ENCODE measurements at places on chromosomes 2 and 18.

DNA sequence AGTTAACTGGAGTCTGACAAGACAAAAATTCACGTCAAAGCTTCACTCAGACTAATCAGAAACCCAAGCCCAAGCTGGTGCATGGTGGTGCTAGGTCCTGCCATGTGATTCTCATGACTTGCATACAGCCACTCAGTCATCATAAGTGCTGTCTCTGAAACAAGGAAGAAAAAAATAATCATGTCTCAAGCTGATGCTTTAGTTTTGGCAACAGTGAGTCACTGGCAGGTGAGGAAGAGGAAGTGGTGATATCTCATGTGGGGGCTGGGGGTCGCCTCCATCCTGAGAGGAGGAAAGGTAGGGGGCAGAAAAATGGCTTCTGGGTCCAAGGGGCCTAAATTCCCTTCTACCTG is 136.3 kb downstream of the TMEM163 start:
- no peak for DNase-seq

- no peak for DNase-seq
Measured at GRCh38 chr2:46142546-46143428, 154.4 kb upstream of the EPAS1 start.

- DNase-seq = no peak
Measured at GRCh38 chr2:33034784-33035183, 88.0 kb downstream of the LTBP1 start.

DNA sequence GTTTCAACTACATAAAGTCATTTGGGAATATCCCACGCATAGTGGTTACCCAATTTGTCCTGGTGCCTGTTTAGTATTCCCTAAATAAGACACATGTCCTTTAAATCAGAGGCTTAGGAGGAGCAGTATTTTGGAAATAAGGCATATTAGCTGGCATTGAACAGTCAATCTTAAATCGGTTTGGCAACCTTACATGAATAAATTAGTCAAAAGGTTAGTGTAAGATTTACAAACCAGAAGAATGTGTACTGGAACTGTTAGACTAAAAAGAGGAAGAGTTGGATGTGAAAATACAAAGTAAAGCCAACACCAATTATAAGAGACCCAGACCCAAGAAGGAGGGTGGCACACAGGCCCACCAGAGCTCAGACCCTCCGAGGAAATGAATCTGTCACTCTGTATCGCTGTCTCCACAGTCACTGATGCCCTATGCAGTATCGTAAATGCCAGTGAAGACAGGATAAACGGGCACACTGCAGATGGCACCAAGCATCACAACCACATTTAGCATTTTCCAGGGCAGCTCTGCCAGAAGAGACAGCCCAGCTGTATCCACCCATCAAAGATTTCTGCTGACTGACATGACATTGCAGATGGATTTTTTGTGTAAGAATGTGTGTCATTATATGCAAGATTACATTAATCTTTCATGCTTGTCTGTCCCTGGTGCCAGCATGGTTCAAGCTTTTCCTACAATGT is 90.4 kb downstream of the CERKL start:
- no peak for DNase-seq

DNA sequence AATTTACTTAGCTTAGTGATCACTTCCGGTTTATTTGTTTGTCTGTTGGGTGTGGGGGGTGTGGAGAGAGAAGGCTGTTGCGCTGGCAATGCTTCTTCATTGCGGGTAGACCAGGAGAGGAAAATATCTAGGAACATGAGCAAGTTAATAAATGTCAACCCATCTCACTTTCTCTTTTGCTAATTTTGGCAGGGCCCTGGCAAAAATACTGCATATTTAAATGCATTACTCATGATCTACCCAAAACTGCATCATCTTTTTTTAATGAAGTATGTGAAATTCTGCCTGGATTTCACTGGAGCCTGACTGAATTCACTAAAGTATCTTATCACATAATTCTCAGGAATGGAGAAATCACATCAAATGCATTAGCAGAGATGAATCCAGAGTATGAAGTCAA is 1131.0 kb upstream of the NXPH2 start:
- DNase-seq = no peak

GRCh38 chr2:207327513-207327912 is 161.8 kb upstream of the KLF7 start:
- DNase-seq = no peak

DNA sequence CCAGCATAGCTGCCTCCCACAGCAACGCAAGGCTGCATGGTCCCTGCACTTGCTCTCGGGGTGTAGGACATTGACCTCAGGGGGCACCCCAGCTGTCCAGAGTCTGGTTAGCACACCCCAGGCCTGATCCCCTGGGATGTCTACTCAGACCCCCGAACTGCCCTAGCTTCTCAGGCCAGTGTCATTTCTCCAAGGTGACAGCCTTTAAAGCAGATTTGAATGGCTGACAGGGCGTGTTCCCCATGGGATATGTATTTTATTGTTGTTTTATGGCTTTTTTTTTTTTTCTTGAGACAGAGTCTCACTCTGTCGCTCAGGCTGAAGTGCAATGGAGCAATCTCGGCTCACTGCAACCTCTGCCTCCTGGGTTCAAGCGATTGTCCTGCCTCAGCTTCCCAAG is 40.8 kb upstream of the PTMA start:
- DNase-seq = no peak

DNA sequence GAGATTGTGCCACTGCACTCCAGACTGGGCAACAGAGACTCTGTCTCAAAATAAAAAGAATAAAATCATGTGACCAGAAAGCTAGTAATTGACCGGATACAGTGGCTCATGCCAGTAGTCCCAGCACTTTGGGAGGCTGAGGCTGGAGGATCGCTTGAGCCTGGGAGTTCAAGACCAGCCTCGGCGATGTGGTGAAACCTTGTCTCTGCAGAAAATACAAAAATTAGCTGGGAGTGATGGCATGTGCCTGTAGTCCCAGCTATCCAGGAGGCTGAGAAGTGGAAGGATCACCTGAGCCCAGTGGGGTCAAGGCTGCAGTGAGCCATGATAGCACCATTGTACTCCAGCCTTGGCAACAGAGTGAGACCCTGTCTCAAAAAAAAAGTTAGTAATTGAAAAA is 36.8 kb downstream of the COX7A2L start:
- no peak for DNase-seq

DNA sequence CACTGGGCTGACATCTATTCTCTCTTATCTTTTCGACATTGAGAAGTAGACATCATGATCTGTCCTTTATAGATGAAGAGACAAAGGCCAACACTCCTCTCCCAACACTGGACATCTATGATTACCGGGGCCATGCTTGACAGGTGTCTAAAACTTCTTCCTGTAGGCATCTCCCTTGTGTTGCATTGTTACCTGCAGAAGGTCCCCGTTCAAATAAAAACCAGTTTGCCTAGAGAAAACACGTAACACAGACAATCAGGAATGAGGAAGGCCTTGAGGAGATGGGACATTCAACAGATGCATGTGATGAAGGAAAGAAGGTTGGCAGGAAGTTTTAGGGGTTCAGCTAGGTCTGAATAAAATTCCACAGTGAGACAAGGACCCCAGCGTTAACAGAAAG is 70.8 kb upstream of the ST8SIA3 start:
- no peak for DNase-seq

DNA sequence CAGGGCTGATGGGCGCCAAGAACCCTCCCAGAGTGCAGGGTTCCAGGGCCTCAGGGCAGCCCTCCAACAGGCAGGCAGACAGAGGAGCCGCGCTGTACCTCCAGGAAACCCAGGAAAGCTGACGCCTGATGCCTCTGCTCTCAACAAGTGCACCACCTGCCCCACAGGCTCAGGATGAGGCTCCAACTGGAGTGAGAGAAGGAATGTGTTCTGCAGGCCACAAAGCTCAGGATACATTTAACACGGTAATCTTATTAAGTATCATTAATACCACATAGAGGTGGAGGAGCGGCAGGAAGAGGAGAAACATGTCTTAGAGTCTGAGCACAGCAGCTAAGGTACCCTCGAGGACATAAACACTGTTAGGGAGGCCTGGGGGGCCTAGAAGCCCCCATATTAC is 155.9 kb upstream of the CAPN13 start:
- no peak for DNase-seq

DNA sequence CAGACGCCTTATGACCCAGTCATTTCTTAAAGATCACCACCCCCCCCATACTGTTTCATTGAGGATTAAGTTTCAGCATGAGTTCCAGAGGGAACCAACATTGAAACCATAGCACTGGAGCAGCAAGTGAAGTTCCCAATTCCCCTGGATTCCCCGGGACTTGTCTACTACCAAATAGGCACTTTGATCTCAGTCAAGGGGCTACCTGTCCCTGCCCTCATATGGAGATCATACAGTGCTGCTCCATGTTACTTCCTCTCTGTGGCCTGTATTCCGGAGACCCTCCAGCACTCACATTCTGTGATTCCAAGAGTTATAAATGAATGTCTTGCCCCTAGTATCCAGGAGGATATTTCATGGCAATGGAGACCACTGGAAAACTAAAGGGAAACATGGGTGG is 42.5 kb downstream of the RNF144A start:
- DNase-seq = no peak

DNA sequence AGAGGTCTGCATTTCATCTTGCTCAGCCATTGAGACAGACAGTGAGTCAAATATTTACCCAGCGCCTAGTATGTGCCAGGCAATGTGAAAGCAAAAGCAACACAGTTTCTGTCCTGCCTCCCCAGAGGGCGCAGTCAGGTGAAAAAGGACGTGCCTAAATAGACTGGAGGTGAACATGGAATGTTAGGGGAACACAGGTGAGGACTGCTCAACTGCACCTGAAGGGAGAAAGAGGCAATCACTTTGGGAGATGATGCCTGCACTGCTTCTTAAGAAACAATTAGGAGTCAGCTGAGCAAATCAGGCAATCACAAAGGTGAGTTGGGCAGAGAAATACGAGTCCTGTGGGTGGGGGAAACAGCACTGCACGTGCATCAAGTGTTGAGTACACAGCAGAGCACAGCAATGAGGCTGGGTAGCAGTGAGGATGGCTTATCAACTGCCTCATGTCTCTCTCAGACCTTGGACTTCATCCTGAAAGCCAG is 218.3 kb upstream of the SMAD7 start:
- DNase-seq = no peak

GRCh38 chr18:80173060-80173459 is 64.0 kb downstream of the ADNP2 start:
- no peak for DNase-seq

DNA sequence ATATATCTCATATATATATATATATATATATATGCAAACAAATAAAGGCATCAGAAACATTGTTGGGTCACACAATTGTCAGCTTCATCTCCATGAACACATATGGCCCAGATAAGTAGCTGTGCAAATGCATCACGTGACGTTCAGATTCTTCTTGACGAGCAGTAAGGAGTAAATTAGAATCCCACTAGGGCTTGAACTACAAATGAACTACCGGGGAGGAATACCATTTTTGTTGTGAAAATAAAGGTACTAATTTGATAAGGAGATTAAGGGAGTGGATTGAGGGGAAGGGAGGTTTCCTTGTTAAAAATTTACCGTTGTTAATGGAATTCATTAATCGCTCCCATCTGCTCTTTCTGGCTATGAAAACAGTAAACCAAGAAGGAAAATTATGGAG is 186.5 kb upstream of the COPS8 start:
- DNase-seq = no peak

DNA sequence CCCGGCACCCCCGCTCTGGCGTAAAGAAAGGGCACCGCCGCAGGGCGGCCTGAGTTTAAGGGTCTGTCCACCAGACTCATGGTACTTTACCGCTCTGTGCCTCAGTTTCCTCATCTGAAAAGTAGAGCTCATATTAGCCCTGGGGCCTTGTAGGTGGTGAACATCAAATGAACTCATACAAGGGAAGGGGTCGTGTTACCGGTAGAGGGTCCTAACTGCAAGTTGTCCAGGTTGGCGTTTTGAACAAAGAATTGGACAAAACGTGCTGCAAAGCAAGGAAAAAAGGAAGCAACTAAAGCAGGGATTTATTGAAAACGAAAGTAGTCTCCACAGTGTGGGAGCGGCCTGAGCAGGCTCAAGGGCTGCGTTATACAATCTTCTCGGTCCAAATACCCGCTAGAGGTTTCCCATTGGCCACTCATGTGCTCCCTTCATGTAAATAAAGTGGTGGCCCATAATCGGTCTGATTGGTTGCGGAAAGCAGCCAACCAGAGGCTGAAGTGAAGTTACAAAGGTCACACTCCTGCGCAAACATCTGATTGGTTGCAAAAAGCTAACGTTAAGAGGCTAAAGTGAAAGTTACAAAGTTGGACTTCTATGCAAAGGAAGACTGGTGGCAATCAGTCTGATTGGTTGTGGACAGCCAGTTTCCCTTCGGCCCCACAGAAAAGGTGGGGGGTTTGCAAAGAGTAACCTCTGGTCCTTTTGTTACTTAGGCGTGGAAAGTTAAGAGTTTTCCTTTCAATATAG is 80.7 kb upstream of the LDLRAD4 start:
- peak; percentile 45 for DNase-seq

DNA sequence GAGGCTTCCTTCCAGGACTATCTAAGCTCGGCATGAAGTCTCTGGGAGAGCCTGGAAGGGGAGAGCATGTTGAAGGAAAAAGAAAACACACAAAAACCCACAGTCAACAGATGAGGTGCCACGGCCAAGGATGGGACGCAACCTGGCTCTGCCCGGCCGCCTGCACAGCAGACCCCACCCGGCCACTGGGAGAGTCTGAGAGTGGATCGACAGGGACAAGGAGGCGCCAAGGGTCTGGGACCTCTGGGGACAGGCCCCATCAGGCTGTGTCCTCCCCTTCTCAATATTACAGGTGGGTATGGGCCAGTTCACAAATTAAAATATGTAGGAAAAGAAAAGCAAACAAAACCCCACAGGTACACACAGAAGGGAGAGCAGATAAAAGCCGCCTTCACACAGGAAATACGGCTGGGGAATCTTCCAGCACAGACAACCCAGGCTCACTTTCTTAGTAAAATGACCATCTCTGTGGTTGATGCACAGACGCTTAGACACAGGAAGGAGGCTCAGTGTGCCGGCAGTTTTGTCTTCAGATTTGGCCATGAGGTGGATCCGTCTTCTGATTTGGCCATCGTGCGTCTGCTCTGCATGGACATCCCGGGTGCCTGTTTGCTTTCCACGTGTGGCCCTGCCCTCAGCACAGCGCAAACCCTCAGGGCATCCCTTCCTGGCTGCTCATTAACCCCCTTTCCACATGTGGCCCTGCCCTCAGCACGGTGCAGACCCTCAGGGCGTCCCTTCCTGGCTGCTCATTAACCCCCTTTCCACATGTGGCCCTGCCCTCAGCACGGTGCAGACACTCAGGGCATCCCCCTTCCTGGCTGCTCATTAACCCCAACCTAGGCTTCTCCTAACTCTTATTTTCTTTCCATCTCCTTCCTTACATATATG is 138.4 kb downstream of the EIPR1 start:
- no peak for DNase-seq

GRCh38 chr2:237996021-237996593 is 29.3 kb downstream of the UBE2F start:
- no peak for DNase-seq

- DNase-seq = peak; percentile 65
Measured at GRCh38 chr2:9003616-9004337, at the start of gene MBOAT2. MBOAT2 (minus strand) TSS chr2:9003684; CDS start chr2:9003614, 70 bp downstream.

GRCh38 chr18:45541421-45541820 is 73.9 kb upstream of the SLC14A2 start:
- DNase-seq = no peak

- no peak for DNase-seq
Measured at GRCh38 chr2:25279091-25279651, 62.6 kb downstream of the DNMT3A start.
